ENCODE measurements at places on chromosomes 7 and 10.

- DNase-seq = no peak
Measured at GRCh38 chr7:47433564-47433895, 148.4 kb downstream of the TNS3 start.

DNA sequence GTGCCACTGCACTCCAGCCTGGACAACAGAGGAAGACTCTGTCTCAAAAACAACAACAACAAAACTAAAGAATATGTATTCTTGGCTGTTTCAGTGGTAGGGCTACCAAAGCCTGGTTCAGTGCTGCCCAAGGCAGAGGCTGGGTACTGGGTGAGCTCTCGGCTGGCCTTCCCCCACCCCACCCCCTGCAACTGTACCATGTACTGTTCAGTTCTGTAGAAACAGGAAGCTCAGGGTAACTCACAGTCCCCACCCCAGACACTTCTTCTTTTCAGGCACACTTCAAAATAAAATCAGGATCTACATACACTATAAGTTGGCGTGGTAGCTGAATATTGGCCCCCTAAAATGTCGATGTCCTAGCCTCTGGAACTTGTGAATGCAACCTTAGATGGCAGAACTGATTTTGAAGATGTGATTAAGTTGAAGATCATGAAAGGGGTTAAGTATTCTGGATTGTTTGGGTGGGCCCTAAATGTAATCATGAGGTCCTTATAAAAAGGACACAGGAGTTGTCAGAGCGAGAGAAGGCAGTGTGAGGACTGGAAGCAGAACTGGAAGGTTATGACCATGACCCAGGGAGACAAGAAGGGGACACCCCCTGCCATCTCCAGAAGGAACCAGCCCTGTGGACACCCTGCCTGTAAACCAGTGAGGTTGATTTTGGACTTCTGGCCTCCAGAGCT, 31.2 kb downstream of the TBXAS1 start:
- peak; percentile 90 for DNase-seq

DNA sequence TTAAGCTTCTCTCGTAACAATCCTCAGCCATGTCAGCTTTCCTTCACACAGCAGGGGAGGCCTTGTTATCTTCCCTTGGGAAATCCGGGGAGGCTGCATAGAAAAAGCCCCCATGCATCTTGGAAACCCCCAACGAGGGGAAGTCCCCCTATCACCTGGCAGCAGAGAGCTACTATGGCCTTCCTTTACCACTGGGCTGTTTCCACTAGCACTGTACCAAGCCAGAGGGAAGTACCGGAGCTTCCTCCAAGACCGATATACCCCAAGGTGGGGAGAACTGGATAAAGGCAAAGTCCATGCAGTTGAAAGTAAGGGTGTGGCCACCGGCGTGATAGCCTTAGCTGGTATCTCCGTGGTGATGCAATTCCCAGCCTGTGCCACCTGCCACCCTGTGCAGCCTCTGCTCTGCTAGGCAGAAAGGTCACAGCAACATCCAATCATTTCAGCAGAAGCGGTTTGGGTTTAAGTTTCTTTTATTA, 4.4 kb upstream of the CLIP2 start:
- peak; percentile 68 for DNase-seq

DNA sequence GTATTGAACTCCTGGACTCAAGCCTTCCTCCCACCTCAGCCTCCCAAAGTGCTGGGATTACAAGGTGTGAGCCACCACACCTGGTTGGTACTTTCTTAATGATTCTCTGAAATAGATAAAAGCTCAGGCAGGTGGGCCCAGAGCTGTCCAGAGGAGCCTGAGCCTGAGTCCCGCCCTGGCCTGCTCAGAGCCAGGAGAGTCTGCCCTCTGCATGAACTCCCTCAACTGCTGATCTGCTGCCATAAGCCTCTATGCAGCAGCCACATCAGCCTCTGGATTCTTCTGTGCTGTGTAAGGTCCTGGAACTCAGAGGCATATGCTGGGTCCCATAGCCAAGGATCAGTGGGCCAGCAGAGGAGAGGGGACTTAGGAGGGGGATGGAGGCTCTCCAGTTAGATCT, 23.1 kb upstream of the DDIT4 start:
- no peak for DNase-seq

Data from hematopoietic multipotent progenitor cell treated with erythropoietin and hydrocortisone succinate and interleukin-3 and kit ligand, for 4 days (in vitro differentiated cells).